ENCODE measurements at places on chromosomes 7 and 10.

DNA sequence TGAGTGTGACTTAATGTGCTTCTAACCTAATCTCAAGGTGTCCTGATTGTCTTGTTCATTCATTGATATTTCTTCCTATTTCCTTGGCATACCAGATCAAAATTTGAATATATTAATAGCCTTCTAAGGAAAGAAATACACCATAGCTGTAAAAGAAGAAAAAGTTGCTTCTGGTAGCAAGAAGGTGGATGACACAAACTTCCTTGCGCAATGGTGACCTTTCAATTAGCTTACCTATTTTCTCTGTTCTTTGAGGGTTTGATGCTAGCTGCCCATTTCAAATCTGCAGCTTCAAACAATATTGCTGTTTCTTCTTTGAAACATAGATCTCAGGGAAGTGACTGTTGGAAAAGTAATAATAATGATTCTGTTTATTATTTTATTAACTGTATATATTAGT lies 108.8 kb downstream of the ADAM22 start:
- DNase-seq: no peak

- no peak for DNase-seq
Observed at GRCh38 chr7:117412946-117413559, 14.2 kb downstream of the ASZ1 start.

DNA sequence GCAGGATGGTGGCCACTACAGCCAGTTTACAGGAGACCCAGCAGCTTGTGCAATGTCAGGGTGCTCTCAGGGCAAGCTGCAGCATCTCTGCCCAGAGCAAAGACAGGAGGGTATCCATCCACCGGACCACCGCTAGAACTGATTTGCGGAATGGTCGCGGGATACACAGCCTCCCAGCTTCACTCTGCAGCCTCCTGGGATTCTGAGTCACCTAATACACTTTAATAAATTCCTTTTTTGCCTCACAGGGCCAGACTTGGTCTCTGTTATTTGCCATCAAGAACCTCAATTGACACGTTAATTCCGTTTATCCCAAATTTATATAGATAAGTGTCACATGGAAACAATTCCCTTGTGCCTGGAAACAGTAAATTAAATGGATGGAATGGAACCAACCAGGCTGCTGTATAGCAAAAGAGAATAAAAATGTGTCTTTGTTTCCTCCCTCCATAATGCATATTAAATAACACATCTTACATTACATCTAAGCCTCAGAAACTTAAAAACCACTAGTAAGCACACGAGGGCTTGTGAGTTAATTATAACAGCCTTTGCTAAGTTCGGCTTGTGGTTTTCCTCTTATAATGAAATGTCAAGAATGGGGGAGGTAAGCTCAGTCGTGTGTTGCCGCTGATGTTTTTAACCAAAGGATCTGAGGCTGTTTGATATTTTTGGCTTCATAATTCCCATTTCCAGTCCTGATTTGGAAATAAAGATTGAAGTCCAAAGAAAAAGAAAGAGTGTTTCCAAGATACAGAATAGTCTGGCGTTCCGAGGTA lies 52.1 kb downstream of the ADRB1 start:
- no peak for DNase-seq

GRCh38 chr10:13001041-13001886 lies at the start of gene CCDC3:
Gene CCDC3, minus strand, starts transcription at chr10:13001713. Its CDS starts 143 bp downstream, at chr10:13001570.
- DNase-seq: no peak

Data from esophagus squamous epithelium (tissue), 5 donors.